Jurkat, Clone E6-1 (cell line): ENCODE measurements at places on chromosomes 5 and 9.

GRCh38 chr5:92884469-92884868, 696.5 kb downstream of the NR2F1-AS1 start:
- no peak for DNase-seq

- peak; percentile 14 for DNase-seq
Observed at GRCh38 chr5:86971034-86971571, 296.6 kb upstream of the RASA1 start.

- no peak for DNase-seq
Observed at GRCh38 chr9:134223591-134224122, 59.3 kb upstream of the RNU6ATAC start.

DNA sequence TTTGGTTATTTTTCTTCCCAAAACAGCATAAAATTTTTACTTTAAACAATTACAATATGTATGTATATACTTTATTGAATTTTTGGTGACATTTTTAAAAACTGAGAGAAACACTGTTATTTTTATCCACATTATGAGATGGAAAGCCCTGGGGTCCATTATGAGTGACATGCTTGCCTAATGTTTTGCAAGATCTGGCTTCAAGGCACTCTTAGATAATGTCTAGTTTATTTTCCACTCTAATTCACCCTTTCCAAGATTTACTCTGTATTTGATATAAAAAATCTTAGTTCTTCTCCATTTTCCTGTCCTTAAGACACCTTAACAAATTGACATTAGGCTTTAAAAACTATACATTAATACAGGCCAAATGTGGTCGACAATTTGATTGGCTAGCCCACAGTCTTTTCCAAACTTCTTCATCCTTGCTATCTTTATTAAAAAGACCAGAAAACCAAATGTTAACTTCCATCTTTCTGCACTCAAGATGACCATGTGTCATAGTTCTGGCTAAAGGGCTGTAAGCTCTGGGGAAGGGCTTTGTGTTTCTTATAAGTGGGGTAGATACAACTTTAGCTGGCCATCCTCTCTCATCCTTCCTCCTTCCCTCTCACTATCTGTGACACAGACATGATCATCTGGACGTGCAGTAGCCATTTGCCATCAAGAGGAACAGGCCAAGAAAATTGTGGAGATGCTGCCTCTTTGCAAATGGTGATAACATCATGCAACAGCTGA, 561.1 kb downstream of the PDE4D start:
- DNase-seq: no peak

- DNase-seq: no peak
Observed at GRCh38 chr9:94666364-94667099, 27.2 kb upstream of the FBP1 start.

DNA sequence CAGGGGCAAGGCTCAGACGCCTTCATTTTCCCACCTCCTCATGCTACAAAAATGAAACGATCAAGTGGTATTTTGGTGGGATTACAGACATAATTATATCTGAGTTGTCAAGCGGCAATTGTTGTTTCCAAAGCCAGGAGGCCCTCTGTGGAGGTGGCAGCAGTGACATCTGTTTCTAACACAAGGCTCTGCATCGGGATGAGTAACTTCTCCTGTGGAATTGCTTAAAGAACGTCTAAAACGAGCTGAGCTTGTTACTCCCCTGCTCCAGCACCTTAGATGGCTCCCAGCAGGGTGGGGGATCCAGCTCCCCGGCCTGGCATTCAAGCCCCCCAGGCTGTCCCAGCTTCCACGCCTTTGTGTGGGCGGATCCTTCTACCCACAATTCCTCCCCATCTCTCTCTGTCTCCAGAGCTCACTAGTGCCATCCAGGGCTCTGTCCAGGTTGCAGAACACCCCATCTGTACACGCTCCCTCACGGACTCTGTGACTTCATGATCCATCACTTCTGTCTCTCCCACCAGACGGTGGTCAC, 36.8 kb downstream of the DAB2IP start:
- DNase-seq: no peak

DNA sequence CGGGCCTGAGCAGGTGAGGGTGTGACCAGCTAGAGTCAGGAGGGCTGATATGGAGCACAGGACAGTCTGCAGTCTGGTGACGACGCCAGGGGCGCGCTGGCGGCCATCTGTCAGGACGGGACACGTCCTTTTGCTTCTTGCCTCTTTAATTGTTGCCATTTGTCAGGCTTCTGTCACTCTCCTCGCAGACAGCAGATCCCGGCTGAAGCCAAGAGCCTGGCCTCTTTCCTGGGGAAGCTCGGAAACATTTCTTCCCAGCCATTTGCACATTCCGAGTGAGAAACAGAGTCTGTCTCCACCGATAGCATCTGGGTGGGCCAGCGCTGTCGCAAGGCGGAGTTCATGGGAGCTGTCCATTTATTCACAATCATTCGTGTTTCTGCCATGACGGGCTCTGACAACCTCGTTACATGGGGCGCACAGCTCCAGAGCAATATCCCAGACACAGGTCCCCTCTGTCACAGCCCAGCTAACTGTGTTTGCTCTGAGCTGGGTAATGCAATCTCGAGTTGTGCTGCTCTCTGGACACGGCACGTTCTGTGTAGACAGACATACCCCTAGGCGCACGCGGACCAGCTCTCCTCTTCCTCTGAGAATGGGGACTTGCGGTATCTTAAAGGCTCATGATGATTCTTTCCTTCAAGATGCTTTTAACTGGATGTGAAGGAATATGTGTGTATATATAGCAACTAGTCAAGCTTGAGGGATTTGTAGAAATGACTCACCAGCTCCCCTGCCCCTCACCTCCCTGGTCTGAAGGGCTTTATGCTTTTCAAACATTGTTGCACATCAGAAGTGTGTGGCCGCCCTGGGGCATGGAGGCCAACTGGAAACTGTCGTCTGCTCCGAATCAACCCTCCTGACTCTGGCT, 105.3 kb upstream of the FCN2 start:
- DNase-seq: no peak

DNA sequence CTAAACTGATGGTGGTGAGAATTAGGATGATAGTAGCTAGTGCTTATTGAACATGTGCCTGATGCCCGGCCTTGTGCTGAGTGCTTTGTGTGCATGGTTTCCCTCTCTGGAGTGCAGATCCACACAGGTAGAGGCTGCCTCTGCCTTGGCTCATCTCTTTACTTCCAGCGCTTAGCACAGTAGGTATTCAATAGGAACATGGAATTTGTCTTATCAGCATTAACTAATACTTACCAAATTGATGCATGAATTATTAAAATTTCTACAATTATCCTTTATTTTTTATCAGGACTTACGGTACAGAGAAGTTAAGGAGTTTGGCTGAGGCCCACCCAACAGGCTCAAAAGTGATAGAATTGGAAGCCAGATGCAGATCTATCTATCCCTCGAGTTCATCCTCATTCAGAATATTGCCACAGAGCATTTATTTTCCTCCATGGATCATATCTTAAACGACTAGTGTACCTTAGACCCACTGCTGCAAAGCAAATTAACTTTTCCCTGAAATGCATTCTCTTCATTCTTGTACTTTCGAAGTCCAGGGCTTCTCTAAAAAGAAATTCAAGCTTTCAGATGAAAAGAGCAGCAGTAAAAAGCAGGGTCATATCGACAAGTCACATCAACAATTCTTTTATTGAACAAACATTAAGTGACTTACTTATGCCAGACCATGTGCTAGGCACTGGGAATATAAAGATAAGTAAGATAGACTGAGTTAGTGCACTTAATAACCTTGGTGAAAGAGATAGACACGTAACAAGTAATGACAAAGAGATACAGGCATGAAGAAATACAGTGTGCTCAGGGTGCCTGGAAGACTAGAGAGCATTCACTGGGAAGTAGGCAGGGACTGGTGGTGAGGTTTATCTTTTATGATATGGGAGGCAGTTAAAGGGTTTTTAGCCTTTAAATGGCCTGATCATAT, 290.0 kb downstream of the ARRDC3 start:
- DNase-seq: no peak
